ENCODE measurements at places on chromosomes 5 and 9.

GRCh38 chr9:77857513-77858259 is 173.9 kb downstream of the GNAQ start:
- DNase-seq = no peak

DNA sequence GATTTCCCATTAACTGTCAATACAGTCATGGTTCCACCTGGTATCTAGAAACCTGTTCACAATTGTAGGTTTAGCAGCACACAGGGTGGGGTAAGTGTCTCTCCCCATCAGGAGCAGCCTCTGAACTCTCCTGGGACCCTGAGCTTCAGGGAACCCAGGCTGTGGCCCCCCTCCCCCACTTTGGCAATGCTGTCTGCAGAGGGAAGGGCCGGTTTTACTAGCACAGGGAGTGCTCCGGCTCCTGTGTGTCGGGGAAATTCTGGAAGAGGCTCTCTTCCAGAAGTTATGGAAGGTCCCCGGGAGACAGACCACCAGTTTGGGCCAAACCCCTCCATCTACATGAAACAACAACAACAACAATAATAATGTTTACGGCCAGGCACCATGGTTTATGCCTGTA is 9.9 kb downstream of the DAB2IP start:
- DNase-seq = no peak

DNA sequence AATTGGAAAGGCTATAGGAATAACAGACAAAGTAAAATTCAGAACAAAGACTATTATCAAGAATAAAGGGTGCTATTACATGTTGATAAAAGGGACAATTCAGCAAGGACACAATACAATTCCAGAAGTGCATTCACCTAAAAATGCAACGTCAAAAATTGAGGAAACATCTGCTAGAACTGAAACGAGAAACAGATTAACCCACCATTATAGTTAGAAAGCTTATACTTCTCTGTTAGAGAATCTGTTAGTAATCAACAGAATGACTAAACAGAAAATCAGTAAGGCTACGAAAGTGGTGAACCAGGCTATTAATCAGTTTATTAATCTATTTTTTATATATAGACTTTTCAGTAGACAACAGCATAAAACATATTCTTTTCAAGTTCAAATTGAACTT is 14.8 kb downstream of the FCN1 start:
- DNase-seq = no peak

DNA sequence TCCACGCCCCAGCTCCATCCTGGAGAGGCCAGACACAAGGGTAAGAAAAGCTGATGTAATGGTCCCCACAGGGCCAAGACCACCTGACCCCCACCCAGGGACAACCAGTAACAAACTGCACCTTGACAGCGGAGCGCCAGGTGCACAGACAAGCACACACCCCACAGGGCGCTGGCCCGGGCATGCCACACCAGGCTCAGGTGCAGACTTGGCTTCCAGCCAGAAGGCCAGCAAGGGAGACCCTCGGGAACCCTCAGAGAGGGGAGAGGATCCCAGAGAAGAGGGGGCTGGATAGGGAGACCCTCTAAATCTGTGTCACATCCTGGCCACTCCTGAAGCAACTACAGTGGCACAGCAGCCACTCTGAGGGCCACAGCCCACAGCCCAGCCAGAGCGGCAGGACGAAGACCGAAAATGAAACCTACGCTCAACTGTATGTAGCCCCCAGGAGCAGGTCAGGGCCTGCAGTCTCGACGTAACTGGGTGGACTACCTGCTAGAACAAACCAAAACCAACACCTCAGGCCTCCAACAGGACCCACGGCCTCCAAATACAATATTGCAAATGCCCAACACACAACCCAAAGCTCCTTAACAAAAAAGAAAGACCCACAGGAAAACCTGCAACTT is 18.5 kb downstream of the CAMSAP1 start:
- no peak for DNase-seq

GRCh38 chr9:92328225-92328624 is 2.5 kb downstream of the CENPP start:
- DNase-seq = no peak

- DNase-seq = no peak
These were observed 127.4 kb downstream of the PTTG1 start for GRCh38 chr5:160548949-160549645.

DNA sequence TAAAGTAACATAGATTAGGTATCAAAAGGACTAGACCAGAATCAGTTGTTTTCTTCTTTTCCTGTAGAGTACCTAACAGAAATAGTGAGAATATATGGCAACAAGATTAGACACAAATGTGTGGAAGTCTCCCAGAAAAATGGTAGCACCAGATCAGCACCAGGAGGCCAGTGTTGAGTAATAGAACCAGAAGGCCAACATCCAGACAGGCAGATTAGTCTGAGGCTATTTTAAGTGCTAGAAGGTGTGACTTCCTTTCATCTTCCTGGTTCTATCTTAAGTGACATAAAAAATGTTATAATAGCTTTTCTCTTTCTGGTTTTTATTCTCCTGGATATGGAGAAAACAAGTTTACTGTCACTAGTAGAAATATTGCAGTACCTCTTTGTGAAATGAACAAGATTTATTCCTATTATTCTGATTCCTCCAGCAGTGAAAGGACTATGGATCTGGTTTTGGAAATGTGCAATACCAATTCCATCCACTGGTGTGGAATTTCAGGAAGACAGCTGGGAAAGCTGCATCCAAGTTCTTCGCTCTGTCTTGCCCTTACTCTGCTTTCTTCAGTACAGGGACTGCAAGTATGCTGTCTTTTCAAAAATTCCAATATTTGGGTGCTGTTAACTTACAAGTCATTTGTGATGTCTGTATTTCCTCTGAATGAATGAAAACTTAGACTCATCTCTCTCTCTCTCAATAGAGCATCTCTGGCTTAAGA is 39.1 kb downstream of the SHLD3 start:
- DNase-seq = no peak

DNA sequence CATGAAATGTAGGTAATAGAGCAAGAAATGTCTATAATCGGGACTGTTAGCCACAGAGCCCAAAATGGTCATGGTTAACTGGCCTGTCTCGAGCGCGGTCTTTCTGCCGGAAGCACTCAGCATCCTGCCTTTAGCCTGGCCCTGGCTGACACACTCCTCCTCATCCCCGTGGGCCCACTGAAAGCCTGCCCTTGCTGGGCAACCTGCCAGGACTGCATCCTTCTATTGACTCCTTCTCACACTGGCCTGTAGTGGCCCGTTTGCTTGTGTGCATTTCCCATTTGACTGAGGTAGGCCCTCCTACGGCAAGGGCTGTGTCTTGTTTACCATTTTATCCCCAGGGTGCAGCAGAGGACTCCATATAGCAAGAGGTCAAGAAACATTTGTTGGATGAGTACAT is 215.7 kb downstream of the ATPSCKMT start:
- DNase-seq = no peak

DNA sequence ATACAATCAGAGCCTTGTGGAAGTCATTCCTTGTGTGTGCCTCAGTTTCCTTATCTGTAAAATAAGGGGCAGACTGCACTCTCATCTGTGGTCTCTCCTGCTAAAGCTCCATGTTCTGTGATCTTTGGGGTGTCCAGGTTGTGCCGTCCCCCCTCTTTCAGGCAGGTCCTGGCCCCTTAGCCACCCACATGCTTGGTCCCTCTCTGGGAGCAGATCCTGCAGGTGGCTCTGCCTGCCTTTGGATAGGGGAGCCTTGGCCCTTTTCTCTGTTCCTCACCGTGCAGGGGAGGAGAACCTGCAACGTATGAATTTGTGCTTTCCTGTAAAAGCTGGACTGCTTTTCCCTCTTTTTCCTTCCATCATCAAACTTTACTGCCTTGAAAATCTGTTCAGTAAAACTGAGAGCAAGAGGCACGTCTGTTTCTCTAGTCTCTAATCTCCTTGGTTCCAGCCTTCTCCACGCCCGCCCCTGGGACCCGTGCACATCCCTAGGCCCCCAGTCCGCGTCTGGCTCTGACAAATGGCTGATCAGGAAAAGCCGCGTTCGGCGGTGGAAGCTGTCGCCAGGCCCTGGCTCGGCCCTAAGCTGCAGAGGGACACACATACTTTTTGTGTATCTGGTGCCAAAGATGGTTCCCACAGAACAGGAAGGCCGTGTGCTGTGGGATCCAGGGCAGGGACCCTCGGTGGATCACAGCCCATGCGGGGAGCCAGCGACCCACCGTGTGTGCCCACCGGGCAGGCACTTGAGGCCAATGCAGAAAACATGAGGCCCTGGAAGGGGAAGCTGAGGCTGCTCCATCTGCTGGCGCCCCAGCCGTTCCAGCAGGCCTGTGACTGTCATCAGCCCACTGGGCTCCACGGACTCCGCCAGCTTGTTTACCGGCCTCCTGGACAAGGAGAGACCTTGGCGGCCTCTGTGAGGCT is 43.4 kb upstream of the COL5A1 start:
- DNase-seq = no peak

DNA sequence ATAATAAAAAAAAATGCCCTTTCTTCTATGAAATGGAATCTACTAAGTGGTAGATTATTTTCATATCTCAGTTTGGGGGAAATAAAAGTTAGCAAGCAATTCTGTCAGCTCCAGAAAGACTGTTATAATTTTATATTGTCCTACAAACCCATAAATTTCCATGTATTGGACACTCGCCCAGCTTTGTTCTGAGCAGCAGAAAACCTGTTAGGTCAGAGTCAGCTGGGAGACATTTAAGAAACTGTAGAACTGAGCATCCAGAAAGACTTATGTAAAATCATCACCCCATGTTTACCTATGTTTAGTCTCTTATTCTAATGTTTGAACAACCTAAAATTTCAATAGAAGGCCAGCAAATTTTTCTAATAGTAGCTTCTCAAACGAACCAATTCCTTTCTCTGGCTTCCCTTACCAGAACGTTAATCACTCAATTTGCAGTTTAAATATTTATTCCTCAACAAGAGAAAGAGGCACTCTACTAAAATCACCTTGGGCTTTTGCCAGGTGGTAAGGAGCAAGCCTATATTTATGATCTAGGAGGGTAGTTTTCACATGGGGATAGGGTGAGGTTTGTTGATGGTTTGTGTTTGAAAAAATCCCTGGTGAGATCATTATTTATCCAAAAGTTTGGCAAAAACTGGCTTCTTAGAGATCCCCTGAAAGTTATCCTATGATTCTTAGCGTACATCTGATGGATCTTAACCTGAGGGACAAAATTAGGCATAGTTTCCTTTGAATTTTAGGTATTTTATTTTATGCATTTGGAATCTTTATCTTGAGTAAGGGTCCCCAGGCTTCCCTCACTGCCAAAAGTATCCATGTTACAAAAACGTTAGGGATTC is 34.4 kb downstream of the MACROH2A1 start:
- no peak for DNase-seq

DNA sequence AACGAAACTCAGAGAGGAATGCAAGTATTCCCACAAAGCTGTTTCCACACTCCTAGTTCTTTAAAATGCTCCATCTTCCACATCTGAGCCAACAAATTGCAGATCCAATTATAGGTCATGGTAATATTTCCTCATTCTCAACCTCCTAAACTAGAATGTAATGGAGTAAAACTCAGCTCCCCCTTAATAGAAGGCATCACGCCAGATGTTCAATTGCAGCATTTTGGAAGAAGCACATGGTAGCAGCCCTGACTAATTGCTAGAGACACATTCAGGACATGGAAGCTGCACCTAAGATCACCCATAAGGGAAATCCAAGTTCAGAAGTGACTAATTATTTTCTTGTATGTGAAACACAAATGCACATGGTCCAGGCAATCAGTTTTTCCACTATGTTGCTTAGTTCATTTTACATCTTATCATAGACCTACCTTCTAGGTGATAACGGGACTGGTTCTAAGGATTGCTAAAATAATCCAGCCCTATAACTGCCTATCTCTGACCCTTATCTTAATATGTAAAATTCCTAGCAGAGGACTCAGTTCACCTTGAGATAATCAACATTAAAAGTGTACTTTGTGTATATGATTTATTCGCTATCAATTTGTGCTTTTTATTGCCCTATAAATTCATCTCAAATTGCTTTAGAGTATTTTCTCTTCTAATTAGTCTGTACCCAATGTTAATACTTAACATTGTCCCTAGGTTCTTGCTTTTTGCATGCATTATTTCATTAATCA is 75.1 kb downstream of the GABRB2 start:
- DNase-seq = no peak

GRCh38 chr5:176180781-176181180 is 57.4 kb upstream of the SIMC1 start:
- no peak for DNase-seq

DNA sequence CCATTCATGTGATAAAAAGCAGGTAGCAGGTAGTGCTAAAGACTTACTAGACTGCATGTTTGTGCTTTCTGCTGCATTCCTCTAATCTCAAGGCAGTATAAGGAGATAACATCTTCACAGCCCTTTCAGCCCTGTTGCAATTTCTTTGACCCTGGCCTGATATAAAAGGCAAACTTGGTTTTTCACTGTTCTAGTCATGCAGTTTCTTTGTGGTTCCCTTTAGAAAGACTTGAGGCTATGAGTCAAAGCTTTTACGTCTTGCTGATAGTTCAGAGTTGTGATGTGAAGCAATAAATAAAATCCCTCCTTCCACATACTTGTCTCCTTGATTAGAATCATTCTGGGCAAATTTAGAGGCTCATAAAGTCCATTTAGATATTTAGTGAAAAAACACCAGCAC is 88.6 kb upstream of the CDKN2B start:
- peak; percentile 68 for DNase-seq

DNA sequence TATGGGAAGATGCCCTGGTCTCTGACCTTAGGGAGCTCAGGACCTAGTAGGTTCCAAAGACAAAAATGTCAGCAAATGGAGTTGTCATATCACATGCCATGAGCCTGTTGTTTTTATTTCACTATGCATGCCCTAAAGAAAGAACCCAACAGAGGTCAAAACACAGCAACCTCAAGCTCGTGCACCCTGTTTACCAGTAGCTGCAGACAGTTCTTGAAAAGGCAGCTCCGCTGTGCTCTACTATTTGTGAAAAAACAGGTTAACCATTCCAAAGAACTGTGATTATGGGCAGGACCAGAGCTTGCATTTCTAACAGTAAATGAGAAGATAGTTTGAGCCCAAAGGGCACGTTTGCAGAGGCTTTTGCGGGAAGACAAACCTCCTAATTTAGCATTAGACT is 22.8 kb downstream of the ITK start:
- no peak for DNase-seq

DNA sequence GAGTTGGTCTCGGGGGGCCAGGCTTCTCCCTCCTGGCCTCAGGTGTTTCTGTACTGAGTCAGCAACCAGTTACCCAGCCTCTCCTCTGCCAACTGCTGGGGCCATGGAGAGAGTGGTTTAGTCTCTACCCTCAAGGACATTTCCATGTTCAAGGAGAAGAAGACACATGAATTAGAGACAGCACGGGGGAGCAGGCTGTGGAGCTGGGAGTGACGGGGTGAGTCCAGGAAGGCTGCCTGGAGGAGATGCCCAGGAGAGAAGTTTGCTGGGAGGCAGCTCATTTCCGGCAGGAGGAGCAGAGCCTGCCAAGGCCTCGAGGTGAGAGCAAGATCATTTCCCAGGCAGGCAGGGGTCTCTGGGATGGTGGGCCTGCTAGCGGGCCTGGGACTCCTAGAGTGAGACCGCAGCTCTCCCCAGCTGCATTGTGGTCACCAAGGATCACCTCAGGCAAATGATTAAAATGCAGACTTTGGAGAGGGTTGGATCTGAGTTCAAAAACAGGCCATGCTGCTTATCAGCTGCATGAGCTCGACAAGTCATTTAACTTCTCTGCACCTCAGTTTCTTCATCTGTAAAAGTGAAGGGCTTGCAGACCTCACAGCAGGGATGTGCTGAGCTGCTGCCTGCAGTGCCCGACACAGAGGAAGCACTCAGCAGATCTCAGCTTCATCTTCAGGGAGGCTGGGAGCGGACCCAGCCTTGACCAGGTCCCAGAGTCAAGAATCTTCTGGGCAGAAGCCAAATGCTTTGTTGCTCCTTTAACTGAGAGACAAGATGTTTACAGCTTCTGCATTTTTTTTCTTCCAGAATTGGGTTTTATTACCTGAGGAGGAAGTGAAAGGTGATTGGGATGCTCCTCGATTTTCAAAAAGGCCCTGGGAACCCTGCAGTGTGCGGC is 35.2 kb downstream of the NEK6 start:
- DNase-seq = no peak

All from activated CD4-positive, alpha-beta T cell treated with anti-CD3 and anti-CD28 coated beads, Interleukin-10, Interleukin-2, amounts not matched to agents 100 ng/mL and 50 ng/mL, durations not matched to agents 16 hours and 8 hours (primary cell).